ENCODE measurements at places on chromosomes 7 and 10.

GRCh38 chr7:86504229-86504628, 139.5 kb upstream of the GRM3 start:
- DNase-seq: no peak

GRCh38 chr10:25978771-25979170, 44.7 kb downstream of the MYO3A start:
- no peak for DNase-seq

DNA sequence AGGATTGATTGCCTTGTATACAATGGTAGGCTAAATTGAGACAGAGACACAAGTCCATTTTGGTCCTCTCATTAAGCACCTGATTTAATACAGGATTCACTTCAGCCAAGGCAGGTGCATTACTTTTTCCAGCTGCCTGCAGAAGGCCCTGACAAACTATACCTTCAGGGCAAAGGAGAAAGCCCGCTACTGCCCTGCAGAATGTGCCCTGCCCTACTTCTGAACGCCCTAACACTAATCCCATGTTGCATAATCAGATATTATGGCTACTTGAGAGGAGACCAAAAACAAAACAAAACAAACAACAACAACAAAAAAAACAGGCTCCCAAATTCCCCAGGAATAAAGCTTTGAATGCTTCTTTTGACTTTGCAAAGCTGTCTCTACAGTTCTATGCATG, 116.9 kb upstream of the ABI1 start:
- DNase-seq: no peak

GRCh38 chr7:42208572-42208971, 28.4 kb downstream of the GLI3 start:
- DNase-seq: no peak

DNA sequence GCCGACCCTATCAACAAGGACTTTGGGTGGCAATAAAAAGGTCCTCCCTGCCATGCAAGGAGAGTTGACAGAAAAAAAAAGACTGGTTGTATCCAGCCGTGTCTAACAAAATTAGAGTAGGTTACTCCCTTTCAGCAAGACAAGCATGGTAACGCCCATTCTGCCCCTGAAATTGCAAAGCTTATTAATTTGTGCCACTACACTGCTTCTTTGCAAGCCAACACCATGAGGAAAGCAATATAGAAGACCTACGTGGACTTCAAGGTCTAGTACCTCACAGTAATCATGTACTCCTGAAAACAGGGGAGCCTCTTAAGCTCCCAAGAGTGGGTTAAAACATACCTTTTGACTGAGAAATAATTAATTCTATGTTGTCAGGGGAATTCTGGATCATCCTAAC, 90.3 kb downstream of the FRMPD2 start:
- no peak for DNase-seq

DNA sequence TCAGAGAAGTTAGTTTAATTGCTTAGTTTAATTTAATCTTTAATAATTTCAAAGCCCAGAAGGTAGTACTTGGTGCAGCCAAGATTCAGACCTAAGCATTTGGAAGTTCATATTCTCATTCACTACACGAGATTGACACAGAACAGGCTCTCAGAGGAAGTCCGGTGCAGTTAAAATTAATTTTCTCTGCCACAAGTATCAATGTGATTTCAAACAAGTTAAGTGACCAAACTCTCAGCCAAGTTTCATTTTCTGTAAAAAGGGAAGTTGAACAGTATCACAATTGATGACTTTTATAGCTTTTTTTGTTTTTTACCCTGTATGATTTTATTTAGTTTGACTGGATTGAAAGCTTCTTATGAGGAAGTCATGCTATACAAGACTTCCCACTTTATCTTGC, 1494.9 kb upstream of the LRRTM3 start:
- DNase-seq: no peak

DNA sequence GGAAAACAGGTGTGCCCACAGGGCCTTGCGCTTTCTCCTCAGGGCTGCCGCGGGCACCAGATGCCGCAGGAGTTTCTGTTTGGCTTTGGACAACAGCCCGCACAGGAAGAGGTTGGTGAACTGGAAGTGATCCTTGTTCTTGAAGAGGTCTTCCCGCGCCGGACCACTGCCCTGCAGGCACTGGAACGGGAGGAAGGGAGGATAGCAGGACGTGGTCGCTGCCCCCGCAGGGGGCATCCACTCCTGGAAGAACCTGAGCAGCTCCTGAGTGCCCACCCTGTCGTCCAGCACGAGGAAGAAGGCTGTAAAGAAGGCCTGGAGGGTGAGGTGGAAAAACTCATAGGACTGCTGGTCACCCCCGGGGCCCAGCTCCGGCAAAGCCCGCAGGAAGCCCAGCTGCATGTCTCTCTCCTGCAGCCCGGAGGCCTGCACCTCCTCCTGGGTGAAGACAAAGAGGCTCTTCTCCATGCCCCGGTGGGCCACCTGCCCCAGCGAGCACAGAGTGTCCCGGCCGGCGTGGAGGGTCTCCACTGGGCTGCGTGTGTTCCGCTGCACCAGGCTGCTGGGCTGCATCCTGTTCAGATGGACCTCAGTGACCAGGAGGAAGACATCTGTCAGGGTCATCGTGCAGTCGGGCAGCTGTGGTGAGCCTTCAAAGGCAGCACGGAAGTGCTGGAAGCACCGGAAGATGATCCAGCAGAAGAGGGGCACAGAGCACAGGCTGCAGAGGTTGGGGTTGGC, 26.9 kb downstream of the NOD1 start:
- no peak for DNase-seq

GRCh38 chr7:44223362-44224079, 22.7 kb downstream of the YKT6 start:
- DNase-seq: no peak
